ENCODE measurements at places on chromosomes 12 and 14.

- peak; percentile 47 for DNase-seq
Observed at GRCh38 chr12:31773867-31774266, 45.0 kb upstream of the AMN1 start.

- no peak for DNase-seq
Observed at GRCh38 chr12:47795121-47795813, 22.2 kb downstream of the SLC48A1 start.

- DNase-seq, result no peak
Observed at GRCh38 chr12:53222170-53222721, 9.8 kb downstream of the RARG start.

- no peak for DNase-seq
Observed at GRCh38 chr12:83183132-83183531, 496.4 kb downstream of the TMTC2 start.

DNA sequence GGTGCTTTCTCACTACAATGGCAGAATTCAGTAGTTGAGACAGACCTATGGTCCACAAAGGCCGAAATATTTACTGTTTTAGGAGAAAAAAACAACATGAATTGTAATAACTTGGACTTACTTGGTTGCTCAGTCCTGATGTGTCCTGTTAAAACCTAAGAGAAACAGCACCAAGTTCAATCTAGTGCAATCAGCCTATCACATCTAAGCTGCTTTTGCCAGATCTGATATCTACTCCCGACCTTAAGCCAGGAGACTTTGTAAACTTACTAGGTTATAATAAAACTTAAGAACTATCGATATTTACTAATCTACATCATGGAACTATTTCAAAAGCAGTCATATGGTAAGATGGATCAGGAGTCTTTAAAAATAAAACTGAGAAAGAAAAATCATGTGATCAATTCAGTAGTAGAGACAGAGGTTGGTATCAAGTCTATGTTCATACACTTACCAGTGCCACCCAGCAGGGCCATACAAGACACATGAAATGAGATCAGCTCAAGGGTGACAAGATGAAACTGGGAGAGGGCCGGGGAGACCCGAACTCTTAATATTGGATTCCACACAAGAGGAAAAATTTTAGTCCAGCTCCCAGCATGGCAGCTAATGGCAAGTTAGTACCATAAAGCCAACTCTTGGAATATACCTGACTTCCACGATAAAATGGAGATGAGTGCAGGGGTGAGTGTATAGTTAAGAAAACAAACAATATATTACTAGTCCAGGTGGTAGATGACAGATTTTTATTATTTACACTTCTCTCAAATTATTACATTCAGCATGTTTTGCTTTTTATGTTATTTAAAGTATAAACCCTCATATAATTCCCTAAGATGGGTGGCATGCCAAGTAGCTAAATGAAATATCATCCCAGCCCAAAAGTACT is 27.5 kb downstream of the NUDT4 start:
- no peak for DNase-seq

GRCh38 chr14:92600318-92601053 is 86.9 kb downstream of the RIN3 start:
- DNase-seq, result no peak

- no peak for DNase-seq
Observed at GRCh38 chr12:83318386-83319098, 631.8 kb downstream of the TMTC2 start.

DNA sequence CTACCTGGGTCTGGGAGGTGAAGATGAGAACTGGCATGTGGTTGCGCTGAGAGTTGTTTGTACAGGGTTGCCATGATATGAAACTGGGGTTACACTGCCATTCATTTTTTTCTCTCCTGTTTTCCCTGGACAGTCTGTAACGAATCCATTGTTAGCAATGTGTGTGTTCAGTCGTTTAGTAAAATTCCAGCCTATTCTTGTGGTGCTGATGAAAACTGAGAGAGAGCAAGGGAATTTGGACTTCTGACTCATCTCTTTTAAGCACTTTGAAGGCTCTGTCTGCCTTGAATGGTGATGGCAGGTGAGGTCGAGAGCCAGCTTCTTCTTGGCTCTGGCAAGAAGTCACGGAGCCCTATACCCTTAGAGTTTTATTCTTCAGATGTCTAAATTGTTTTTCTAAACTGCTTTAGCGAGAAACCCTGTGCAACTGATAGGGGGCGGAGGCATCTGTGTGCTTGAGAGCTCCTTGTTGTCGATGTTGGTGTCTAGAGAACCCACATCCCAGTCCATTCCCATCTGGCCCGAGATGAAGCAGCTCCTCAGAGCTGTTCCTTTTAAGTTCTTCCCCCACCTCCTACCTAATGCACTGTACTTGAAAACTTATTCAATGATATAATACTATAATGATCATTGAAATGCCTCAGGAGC is 204.4 kb downstream of the TMX1 start:
- no peak for DNase-seq

GRCh38 chr14:45698462-45699134 is 445.6 kb upstream of the MIS18BP1 start:
- peak; percentile 26 for DNase-seq

DNA sequence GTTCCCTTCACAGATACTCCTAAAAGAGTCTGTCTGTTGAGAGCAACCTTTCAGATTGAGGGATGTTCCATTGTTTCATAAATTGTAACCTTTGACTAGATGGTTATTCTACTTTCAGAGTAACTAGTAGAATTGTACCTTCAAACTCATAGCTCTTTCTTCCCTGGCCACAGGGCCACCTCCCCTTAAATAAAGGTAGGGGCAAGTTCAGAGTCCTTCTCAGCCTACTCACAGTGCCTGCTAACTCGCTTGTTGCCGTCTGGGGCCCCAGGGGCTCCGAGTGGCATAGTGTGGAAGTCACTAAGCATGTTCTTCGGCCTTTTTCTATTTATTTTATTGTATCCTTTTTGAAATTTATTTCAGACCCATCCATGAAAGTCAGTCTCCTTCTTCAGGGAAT is 250.4 kb downstream of the ALX1 start:
- DNase-seq, result no peak

GRCh38 chr14:101824339-101824727 is 62.8 kb downstream of the PPP2R5C start:
- no peak for DNase-seq

DNA sequence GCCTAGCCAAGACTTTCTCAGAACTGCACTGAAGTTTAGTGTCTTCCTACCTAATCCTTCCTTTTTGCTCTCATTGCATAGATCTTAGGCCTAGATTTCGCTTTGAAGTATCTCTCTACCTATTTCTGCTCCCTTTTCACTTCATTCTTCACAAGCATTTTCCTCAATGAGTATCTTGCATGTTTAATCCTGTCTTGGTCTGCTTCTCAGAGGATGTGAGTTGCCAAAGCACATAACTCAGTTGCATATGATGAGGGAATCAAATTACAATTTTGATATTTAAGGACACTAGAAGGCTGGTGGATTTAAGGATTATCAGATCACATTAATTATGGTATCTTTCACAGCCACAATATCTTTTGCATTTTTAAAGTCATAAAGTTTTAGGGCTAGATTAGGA is 195.5 kb upstream of the DAAM1 start:
- DNase-seq, result peak; percentile 42

DNA sequence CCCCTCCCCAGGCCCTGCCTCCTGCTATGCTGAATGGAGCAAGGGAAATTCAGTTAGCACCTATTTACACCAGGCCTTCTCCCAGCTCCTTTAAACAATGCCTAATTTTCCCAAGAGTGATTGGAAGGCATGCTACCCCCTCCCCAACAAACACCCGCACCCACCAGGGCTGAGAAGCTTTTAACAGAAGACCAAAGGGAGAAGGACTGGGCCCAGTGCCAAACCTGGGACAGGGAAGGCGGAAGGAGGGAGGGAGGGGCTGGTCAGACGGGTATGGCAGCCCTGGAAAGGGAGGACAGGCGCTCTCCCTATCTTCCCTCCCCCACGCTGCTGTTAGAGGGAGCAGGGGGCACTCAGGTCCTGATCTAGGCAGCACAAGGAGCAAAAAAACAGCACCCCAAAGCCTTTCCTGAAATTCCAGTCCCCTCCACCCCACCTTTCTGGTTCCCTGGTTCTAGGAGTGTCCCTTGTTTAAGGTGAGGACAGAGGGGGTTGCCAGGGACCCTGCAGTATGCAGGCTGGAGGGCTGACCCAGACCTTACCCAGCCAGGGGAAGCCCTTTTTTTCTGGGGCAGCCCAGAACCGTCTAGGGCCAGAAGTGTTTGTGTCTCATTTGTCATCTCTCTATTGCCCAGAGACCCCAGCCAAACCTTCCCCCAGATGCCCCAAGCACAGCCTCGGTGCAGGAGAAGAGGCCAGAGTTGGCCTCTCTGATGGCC is 2.4 kb upstream of the KRT8 start:
- peak; percentile 47 for DNase-seq

DNA sequence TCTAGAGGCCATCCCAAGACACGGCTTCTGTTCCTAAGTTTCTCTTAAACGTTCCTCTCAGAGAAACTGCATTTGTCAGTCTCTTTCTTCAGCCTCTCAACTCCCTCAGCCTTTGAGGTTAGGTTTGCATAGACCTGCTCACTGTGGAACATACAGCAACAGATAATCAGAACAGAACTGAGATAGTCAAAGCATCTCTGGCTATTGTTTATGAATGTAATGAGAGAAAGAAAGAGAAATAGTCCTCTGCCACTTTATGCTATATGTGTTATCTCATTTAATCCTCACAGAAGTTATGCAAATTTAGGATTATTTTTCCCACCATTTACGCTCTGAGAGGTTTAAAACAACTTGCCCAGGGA is 190.6 kb downstream of the PHLDA1 start:
- no peak for DNase-seq

GRCh38 chr12:21906919-21907493 is 34.2 kb downstream of the ABCC9 start:
- DNase-seq, result no peak

- DNase-seq, result no peak
Observed at GRCh38 chr12:85277191-85277590, 2.8 kb upstream of the ALX1 start.

DNA sequence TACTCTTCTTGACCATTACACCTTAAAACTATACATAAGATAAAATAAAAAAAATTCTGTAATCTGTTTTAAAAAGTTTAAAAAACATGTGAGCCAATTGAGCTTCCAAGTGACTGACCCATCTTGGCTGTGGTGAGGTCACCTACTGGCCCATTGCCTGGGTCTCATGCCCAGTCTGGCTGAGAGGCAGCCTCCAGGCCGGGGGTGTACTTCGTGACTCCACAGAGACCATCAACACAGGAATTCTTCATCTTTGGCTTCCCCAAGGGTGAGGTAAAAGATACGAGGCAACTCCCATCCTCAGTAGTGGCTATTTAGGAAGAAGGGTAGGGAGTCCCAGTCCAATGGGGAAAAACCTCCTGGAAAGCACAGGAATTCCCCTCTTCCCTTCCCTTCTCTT is 113.2 kb downstream of the APAF1 start:
- DNase-seq, result no peak

- DNase-seq, result no peak
Observed at GRCh38 chr12:19808371-19808770, 369.1 kb downstream of the AEBP2 start.

- peak; percentile 18 for DNase-seq
Observed at GRCh38 chr12:48105321-48105866, 485 bp downstream of the SENP1 start.

- no peak for DNase-seq
Observed at GRCh38 chr12:123164710-123165261, 13.9 kb upstream of the PITPNM2 start.

DNA sequence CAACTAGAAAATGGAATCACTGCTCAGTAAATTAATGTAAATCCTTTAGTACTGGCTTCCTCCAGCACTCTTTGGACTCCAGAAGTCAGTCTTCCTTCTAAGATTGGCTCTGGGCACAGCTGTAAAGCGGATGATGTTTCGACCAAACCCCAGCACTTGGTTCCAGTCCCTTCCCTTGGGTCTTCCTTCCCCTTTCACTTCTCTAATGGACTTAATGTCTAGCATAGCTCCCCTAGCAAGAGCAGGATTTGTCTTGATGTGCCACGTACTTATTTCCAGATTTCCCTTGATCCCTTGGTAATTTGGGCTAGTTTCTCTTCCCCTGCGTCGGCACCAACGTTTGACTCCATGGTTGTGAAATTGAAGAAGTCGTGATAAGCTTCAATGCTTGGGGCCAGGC is 28.3 kb downstream of the C12orf75 start:
- no peak for DNase-seq

DNA sequence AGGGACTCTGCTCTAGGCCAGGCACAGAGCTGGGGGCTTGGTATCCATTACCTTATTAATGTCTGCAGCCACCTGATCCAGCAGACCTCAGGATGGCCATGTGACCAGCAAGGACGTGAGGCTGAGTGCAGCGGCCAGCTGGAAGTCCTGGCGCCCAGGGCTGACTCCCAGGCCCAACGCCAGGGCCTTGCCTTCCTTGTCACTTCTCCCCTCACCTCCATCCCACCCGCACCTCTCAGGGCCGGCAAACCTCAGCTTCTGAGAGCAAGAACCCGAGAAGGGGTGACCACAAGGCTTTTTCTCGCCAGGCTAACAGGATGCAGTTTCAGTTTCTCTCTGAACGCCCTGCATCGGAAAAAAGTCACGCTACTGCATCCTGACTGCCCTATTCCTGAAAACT is 15.4 kb downstream of the RAB35 start:
- DNase-seq, result no peak

DNA sequence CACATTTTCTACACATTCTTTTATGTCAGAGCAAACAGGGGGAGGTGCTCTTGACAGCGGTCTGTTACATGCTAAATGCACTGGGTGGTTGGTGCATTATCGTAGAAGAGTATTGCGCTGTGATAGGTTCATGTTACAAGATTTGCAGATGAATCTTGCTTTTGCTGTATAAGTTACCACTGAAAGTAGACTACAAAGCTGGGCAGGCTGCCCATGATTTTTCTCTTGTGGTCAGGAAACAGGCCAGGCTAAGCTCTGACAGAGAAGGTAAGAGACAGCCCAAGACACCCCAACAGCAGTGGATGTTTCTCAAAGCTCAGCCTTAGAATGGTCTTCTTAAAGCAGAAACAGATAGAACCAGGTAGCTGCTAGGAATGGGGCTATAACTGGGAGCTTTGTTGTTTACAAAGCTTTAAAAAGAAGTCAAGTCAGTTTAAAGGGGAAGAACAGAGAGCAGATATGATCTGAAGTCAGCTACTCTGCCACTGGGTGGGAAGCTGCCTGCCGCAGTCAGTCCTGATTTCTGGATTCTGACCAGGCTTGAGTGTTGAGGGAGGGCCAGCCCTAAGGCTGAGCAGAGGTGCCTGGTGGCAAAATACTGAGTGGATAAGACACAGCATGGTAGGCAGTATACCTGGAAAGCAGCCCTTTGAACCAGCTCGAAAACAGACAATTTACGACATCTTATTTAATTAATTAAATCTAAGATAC is 9.4 kb downstream of the KCNA1 start:
- DNase-seq, result no peak

GRCh38 chr12:20486233-20486632 is 117.9 kb downstream of the PDE3A start:
- DNase-seq, result no peak

GRCh38 chr12:57626111-57626920 is 6.7 kb downstream of the B4GALNT1 start:
- no peak for DNase-seq

- DNase-seq, result no peak
Observed at GRCh38 chr14:72418806-72419205, 475.1 kb downstream of the DPF3 start.

- DNase-seq, result no peak
Observed at GRCh38 chr14:41644606-41645005, 37.9 kb downstream of the LRFN5 start.

Measured in NCI-H2171 treated with DMSO at 0.1 percent for 48 hours (cell line).